ENCODE measurements at places on chromosomes 1 and 21.
A peak's percentile ranks its signal among the peaks of the same experiment; 100 is the strongest.

DNA sequence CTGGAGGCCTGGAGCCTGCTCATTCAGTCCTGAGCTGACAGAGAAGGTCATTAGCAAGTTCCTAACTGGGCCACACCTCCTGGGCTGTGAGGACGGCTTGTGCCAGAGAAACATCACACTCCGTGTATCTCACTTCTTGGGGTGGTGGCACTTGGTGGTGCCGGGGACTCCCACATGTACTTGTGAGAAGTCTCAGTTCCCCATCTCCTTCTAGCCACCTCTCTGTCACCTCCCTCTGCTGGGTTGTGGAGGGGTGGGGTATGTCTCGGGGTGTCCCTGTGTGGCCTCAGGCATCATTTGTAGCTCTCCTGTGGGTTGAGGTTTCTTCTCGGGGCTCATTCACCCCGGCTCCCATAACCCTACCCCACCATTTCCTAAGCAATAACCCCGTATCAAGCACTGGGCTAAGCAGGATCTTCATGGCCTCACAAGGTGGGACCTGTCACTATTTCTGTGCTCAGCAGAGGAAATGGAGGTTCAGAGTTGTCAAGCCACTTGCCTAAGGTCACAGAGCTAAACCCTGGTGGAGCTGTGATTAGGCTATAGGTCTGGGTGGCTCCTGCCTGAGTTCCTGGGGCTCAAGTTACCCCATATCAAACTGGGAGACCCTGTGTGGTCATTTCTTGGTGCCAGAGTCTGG, 62.5 kb downstream of the UBIAD1 start:
- peak; percentile 96 for ATAC-seq

DNA sequence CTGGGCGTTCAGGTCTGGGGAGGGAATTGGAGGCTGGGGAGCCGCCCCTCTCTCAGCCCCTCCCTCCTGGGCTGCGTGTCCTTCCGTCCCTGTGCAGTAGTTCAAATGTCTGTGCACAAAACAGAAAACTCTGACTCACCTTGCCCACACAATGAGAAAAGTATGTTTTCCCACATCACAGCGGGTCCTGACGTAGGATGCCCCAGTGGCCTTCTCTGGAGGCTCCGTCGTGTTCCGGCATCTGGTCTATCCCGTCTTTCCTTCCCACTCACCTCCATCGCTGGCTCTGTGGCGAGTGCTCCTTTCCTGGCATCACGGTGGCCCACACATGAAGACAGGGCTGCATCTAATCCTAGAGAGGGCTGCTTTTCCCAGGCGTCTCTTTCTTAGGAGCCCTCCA, 224.0 kb downstream of the KAZN start:
- ATAC-seq, result no peak

DNA sequence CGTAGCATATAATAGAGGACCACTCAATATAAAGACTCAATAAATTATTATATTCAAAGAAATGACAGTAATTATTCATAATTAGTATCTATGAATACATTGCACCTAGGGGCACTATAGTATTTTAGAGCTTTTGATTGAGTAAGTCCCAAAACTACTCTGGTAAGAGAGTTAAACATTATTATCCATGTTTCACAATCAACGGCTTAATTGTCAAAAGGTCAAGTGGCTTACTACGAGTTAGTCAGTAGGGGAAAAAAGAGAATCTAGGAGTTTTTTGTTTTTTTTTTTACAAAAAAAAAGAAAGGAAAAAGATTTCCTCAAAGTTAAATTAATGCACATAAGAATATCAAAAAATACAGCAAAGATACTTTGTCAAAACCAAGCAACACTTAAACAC, 20.4 kb upstream of the LAMC1 start:
- no peak for ATAC-seq

- ATAC-seq, result no peak
Observed at GRCh38 chr1:43140583-43140982, 31.5 kb downstream of the EBNA1BP2 start.

- peak; percentile 57 for ATAC-seq
Observed at GRCh38 chr1:11736746-11737639, 1.1 kb downstream of the AGTRAP start.

DNA sequence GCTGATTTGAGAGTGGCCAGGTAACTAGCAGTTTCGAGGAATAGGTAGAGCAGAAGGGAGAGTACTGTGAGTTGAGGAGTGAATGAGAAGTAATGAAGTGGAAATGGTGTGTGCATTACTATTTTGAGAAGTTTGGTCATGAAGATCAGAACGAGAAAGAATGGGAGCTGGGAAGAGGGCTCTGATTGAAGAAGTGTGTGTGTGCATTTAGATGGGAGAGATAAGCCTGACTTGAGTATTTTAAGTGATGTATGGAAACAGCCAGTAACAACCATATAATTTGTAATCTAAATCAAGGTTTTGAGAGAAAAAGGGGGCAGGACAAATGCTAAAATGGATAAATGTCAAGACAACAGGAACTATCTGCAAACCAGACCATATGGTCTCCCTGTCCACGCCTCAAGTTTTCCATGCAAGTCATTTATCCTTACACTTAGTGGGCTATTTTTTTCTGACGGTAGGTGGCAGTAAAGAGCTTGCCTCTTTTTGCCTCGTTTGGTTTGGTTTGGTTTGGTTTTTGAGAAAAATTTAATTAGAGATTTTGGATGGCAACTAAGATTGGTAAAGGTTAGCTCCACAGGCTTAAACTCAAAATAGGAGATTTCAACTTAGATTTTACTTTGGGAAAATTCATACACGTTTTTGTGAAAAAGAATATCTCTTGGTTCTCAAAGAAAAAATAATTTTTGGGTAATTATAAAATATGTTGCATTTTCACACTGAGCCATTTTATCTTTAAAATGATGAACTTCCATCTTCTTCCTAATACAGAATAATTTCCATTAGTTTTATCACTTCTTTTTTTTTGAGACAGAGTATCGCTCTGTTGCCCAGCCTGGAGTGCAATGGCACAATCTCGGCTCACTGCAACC, 9.5 kb upstream of the B3GALNT2 start:
- no peak for ATAC-seq

- no peak for ATAC-seq
Observed at GRCh38 chr1:210505601-210506496, 177.1 kb downstream of the HHAT start.

DNA sequence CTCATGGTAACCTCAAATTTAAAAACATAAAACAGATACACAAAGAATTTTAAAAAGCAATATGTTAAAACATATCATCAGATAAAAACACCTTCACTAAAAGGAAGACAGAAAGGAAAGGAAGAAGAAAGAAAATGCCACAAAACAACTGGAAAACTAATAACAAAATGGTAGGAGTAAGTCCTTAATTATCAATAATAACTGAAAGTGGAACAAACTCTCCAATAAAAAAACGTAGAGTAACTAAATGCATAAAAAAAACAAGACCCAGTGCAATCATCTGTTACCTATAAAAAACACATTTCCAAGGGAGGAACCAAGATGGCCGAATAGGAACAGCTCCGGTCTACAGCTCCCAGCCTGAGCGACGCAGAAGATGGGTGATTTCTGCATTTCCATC, 47.1 kb upstream of the ACADM start:
- no peak for ATAC-seq

- no peak for ATAC-seq
Observed at GRCh38 chr1:155037851-155038441, 4.3 kb downstream of the DCST1 start.

GRCh38 chr1:11970441-11971185, 9.6 kb upstream of the MFN2 start:
- no peak for ATAC-seq

- no peak for ATAC-seq
Observed at GRCh38 chr1:1085911-1086841, 12.1 kb upstream of the RNF223 start.

GRCh38 chr1:218344814-218345672, at the start of gene TGFB2:
Gene TGFB2 (plus strand): TSS chr1:218345336. CDS start chr1:218346702, 1,366 bp downstream.
- peak; percentile 60 for ATAC-seq

Data from stimulated activated memory B cell treated with anti-CD40 and anti-IgM and Interleukin-4, amounts not matched to agents 10 μg/mL and 1 μg/mL and 100 μg/mL, for 72 hours (primary cell).